ENCODE measurements at places on chromosomes 7 and 10.

DNA sequence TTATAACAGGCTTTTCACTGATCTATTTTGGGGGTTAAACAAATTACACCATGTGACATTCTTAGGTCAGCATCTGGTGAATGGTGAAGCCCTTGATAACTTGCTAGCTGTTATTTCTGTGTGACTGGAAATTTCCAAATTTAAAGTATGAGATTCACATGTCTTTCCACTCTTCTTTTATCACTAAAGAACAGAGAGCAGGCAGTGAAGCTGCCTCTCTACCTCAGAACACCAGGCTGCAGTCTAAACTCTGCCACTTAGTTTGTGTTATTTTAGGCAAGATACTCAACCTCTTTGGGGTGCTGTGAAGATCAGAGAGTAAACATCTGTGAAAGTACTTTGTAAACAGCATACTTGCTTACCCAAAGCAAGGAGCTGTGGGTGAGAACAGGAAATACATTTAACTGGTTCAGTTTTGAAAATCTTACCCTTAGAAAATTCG lies 15.5 kb upstream of the SP4 start:
- DNase-seq: no peak

DNA sequence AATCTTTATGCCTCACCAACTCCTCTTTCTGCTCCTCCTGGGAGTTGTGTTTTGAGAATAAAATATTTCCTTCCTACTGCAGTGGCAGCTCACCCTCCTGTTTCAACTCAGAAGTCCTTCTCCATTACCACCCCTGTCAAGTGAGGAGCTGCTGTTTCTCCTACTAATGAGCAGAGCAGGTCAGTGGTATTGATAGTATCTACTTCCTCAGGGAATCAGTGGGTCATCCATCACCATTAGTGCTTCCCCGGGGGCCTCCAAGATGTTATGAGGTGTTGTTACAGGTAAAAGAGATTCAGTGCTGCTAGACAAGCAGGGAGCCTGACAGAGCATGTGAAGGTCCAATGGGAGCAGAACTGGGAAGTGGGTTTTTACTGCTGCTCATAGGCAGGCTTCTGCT lies 795.2 kb downstream of the REEP3 start:
- no peak for DNase-seq

- no peak for DNase-seq
Observed at GRCh38 chr7:156725073-156725472, 84.5 kb downstream of the RNF32 start.

- no peak for DNase-seq
Observed at GRCh38 chr10:127157506-127158200, 38.7 kb downstream of the INSYN2A start.

DNA sequence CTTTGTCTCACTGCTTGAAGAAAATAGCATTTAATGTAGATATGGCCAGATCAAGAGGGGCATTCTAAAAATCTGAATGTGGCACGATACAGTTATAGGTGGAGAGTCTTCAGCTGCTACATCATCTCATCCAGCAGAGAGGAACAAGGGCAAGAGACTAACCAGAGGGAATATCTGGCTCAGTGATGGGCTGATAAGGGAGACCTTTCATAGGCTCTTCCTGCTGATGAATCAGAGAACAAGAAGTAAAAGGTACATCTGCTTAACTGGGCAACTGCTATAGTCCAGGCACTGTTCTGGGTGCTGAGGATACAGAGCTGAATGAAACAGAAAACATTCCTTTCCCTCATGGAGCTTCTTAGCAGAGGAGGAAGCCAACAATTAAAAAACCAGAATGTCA lies 37.9 kb downstream of the PIP4K2A start:
- DNase-seq: no peak

GRCh38 chr7:140168816-140169215 lies 8.0 kb downstream of the KDM7A start:
- no peak for DNase-seq

- DNase-seq: peak; percentile 4
Observed at GRCh38 chr7:120988591-120989256, at the start of gene CPED1. Gene CPED1, plus strand, starts transcription at chr7:120988711. Its CDS starts 911 bp downstream, at chr7:120989622.

- DNase-seq: no peak
Observed at GRCh38 chr10:75402486-75403143, 1.1 kb upstream of the ZNF503 start.

DNA sequence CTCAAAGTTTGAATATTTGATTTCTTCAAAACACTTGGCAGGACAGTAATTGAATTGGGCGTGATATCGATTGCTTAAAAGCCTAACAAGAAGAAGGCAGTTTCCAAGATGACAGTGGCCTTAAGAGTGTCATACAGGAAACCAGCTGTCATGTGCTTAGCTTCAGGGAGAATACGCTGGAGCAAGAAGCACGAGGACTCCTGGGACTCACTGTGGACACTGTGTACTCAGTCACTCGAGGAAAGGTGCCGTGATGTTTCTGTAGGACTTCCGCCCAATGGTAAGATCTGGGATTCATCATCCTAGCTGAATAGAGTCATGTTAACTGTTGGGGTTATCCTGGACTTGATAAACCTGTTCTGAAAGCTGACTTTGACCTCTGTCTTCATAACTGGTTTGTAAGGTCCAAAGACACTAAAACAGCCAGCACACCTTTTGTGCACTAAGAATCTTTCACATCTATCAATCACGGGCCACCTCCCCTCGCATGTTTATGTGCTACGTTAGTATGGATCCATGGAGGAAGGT lies 113.5 kb downstream of the CELF2 start:
- DNase-seq: no peak

DNA sequence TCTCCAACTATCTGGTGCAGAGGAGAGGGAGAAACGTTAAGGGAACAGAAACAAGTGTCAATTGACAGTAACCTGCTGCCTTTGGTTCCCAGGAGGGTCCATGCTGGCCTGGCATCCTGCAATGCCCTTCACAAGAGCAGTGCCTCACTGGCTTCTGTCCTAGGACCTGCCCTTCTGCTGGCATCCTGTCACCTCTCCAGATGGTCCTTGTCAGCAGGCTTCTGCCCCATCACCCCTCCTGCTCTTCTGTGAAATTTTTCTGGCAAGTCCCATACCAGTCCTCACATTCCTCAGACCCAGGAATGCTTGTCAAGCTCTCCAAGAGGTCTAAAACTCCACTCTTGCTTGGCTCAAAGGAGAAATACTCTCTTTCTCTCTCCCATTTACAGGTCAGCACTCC lies 34.2 kb downstream of the C10orf67 start:
- DNase-seq: no peak

DNA sequence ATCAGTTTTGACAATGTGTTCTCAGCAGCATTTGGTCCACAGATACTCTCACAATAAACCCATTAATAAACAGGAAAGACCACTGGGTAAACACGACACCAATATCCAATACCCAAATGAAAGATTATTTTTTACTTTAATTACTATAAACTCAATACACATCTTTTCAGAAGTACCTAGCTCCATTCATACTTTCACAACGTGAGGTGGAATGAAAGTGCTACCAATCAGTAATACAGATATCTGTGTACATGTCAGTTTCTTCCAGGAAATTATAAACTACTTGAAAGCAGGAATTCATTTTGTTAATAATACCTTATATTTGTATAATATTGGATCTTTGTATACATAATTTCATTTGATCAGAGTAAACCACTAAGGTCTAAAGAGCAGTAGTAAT lies 11.9 kb downstream of the CDK6 start:
- no peak for DNase-seq

- DNase-seq: no peak
Observed at GRCh38 chr7:70787286-70787685, 344.7 kb upstream of the GALNT17 start.

DNA sequence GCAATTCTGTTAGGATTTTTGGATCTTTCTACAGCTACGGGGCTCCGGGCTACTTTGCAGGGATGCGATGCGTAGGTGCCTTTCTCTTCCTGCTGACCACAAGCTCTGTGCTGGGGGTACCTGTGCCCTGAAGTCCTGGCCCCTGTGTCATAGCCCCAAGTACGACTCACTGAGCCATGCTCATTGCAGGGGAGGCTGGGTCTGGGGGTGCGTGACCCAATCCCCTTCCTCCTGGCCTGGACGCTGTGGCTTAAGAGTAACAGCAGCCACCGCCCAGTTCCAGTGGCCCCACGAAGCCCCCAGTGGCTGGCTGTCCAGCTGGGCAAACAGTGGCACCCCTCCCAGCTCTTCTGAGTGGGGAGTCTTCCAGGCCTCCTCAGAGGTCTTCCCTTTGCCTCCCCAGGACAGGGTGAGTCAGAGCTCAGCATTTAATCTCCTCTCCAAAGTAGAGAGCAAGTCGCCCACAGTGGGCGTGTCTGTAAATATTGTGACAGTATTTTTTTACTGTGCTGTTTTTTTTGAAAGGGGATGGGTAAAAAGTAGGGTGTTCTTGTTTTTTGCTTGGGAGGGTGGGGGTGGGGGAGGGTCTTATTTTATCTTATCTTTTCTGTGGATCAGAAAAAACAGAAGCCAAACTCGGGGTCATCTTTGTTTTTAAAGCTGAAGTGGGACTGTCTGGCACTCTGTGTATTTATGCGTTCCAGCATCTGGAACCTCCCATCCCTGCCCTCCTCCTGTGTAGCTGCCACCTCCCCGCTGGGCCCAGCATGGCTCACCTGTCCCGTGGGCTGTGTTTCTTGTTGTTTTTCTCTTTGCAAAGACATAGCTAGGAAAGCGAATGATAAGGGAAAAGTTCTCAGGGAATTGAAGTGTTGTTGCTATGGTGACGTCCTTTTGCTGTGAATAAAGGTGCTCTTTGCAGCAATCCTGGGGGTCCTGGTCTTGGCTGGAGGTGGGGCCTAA lies 8.2 kb downstream of the LFNG start:
- peak; percentile 43 for DNase-seq

GRCh38 chr10:91296471-91296870 lies 76.0 kb downstream of the PCGF5 start:
- DNase-seq: no peak

DNA sequence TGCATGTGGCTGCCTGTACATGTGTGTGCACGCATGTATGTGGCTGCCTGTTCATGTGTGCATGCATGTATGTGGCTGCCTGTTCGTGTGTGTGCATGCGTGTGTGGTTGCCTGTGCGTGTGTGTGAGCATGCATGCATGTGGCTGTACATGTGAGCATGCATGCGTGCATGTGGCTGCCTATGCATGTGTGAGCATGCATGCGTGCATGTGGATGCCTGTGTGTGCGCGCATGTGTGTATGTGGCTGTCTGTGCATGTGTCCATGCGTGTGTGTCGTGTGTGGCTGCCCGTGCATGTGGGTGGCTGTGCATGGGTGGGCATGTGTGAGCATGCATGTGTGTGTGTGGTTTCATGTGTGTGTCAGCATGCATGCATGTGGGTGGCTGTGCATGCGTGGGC lies 218.3 kb downstream of the ELFN1 start:
- no peak for DNase-seq

DNA sequence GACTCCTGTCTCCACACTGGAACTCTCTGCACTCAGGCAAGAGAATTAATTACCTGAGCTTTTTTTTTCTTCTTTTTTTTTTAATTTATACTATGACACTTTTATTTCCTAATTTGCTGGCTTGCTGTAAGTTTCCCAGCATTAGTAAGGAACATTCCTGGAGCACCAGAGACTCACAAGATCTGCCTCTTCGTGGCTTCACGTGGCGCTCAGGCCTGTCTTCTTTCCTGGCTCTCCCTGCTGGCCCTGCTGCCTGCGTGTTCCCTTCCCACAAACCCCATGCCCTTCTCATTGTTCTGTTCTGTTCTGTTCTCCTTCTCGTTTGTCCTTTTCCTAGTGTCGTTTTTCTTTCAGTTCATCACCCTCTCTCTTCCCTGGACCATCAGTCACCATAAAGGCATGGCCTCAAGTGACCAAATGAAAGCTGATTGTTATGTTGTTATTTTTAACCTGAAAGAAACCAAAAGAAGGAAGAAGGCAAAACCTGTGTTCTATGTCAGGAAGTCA lies 591.6 kb upstream of the PFKP start:
- DNase-seq: no peak

- no peak for DNase-seq
Observed at GRCh38 chr7:13414661-13415107, 574.8 kb downstream of the ETV1 start.

DNA sequence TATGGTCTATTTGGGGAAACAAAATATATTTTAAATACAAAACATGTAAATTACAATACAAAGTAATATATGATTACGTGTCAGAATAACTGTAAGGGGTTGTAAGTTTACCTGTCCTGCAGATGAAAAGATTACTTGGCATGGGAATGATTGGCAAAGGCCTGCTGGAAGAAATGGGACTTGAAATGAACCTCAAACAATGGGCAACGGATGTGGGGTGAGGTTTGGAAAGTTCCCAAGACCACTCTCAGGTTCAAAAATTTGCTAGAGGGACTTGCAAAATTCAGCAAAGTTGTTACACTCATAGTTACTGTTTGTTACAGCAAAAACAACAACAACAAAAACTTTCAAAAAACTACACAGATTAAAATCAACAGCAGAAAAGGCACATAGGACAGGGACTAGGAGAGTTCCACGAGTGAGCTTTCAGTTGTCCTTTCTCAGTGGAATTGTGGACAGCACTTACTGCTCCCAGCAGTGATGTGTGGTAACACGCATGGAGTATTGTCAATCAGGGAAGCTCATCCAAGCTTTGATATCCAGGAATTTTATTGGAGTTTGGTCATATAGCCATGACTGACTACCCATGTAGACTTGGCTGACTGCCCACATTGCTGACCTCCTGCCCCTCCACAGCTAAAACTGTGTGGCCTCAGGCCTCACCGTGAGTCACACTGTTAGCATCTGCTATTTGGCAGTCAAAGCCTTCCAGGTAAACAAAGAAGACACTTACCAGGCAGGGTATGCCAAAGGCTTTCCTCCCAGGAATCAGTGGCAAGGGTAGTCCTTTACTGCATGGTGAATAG lies 43.8 kb downstream of the EXOC6 start:
- no peak for DNase-seq

- DNase-seq: no peak
Observed at GRCh38 chr7:77655356-77655755, 40.9 kb upstream of the RSBN1L start.

DNA sequence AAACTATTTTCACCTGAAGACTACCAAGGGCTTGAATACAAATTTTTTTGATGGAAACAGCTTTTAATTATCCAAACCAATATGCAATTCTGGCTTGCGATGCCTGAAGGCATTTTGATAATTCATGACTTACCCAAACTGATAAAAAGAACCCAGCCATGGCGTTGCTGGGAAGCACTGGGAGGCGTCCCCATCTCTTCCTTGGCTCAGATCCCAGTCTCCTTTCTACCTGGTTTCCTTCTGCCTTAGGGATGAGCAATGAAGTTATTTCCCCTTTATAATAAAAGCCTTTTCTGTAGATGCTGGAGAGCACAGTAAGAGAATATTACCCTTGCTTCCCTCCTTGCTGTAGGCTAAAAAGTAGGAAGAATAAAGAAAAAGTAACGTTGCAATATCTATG lies 129.1 kb upstream of the ANK3 start:
- DNase-seq: no peak

GRCh38 chr10:71429929-71430328 lies 33.2 kb downstream of the CDH23 start:
- DNase-seq: no peak

DNA sequence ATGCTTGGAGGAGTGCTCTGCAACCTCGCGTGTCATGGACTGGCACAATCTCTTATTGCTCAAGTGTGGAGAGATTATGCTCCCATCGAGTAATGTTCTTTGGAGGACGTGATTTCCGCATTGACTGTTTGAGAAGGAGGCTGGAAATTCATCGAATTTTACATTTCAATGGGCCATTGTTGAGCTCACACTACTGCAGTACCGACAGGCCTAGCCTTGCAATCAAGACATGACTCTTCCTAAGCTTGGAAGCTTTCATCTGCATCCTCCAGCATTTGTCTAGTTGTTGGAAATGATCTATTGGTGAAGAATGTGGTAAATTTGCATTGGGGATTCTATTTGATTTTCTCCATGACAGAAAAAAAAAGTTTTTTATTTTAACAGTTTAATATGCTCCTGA lies 156.8 kb downstream of the FZD1 start:
- no peak for DNase-seq

- DNase-seq: no peak
Observed at GRCh38 chr10:63595072-63595471, 73.9 kb downstream of the REEP3 start.

Measured in CD8-positive, alpha-beta T cell (primary cell).